Transverse colon (tissue), 4 donors: ENCODE measurements at places on chromosomes 6 and 20.

- no peak for DNase-seq
Measured at GRCh38 chr20:11845340-11845739, 72.4 kb upstream of the BTBD3 start.

DNA sequence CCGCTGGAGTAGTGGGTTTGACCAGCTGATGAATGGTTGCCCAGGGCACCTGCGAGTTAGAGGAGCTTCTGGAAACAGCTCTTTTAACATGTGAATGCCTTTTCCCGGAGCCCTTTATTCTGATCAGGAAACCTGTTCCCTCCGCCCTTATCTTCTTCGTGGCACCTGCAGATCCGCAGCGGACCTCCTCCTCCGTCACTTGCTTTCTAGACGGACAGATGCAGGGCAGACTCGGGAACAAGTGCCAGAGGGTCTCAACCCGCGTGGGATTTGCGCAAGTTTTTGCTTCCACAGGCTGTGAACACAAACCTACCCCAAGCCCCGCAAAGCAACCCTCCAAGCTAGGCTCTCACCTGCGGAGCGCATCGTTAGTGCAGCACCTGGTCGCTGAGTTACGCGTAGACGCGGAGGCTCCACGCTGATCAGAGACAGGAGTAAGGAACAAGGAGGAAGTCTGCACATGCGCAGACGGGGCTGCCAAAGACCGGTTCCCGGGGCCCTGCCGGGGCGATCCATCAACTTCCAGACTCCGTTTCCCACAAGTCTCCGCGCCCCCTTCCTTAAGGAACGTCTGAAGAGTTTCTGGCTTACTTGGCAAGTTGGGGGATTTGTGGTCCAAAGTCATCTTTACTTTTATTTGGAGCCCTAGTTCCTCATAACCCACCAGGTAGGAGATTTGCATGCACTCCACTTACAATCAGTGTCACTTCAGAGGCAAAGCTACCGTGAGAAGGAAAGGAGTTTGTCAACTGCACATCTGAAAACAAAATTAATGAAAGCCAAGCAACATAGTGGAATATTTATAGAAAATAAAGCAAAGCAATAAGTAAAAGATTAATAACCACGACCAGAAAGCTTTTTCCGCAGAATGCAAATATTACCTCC lies 52.7 kb upstream of the ELMO2 start:
- DNase-seq = peak; percentile 70

GRCh38 chr20:22584522-22584921 lies at the start of gene FOXA2:
FOXA2 (minus strand) TSS chr20:22584572; CDS start chr20:22584278, 294 bp downstream.
- DNase-seq = peak; percentile 88

GRCh38 chr20:52965380-52965779 lies 6.8 kb upstream of the TSHZ2 start:
- no peak for DNase-seq

GRCh38 chr6:137170266-137171052 lies 3.0 kb downstream of the IL22RA2 start:
- no peak for DNase-seq

DNA sequence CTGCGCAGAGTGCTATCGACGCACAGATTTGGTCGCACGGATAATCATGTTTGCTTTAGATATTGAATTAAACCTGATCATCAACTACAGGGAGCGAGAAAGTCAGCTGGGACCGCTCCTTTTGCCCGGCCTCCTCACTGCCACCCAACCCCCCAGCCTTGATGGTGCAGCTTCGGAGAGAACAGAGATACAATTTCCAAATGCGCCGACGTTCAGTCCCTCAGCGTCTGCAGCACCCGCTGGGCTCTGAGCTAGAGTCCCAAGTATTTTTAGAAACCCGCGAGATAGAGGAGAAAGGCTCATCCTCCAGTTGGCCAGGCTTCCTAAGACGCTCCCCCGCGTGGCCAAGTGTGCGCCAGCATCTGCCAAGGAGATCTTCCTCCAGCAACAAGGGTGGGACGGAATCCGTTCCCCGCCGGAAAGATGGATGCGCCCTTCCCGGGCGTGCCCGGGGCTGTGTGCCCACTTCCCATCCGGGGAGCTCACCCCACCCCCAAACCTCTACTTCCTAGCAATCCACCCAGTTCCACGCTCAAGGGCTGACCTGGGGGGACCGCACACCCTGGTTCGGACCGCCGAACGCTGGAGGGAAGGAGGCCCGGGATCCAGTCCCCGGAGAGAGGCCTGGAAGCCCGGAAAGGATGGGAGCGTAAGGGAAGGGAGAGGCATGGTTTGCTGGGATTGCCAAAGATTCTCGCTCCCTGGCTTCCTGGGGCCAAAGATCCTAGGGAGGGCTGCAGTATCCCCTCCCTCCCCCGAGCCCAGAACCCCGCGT lies 4.1 kb downstream of the NKX2-2 start:
- no peak for DNase-seq

- no peak for DNase-seq
Measured at GRCh38 chr20:62782149-62782892, 14.0 kb upstream of the MRGBP start.

DNA sequence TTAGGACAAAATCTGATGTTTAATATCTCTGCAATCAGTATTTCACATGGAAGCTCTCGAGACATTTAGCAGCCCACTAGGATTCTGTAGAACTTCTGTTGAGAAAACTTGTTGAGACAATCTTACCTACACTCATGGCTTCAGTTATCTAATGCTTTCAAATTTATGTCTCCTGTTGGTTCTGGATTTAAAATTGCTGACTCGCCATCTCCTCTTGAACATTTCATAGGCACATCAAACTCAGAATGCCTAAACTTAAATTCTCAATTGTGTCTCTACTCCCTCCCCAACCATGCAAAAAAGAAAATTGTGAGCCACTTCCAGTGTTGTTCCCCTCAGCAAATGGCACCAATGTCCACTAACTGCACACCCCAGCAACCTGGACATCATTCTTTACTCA lies 142.5 kb upstream of the AHI1 start:
- no peak for DNase-seq

GRCh38 chr20:58228484-58229197 lies at the start of gene ANKRD60:
ANKRD60 (minus strand) TSS chr20:58228653; CDS start chr20:58228653, 0 bp downstream.
- DNase-seq = no peak

- DNase-seq = peak; percentile 53
Measured at GRCh38 chr20:50724851-50725723, 6.3 kb upstream of the PARD6B start.

DNA sequence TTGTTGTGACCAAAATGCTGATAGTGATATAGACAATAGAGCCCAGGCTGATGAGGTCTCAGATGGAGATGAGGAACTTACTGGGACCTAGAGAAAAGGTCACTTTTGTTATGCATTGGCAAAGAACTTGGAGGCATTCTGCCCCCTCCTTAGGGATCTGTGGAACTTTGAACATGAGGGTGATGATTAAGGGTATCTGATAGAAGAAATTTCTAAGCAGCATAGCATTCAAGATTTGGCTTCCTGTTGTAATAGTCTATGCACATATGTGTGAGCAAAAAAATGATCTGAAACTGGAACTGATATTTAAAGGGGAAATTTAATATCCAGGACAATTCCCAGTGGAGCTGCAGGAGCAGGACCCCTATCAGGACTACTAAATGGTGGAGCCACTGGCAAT lies 17.1 kb downstream of the HLA-A start:
- no peak for DNase-seq

GRCh38 chr6:9085054-9085708 lies 649.8 kb upstream of the SLC35B3 start:
- no peak for DNase-seq
